ENCODE measurements at places on chromosomes 2 and 18.

- no peak for DNase-seq
Measured at GRCh38 chr2:207539470-207539869, 9.7 kb downstream of the CREB1 start.

DNA sequence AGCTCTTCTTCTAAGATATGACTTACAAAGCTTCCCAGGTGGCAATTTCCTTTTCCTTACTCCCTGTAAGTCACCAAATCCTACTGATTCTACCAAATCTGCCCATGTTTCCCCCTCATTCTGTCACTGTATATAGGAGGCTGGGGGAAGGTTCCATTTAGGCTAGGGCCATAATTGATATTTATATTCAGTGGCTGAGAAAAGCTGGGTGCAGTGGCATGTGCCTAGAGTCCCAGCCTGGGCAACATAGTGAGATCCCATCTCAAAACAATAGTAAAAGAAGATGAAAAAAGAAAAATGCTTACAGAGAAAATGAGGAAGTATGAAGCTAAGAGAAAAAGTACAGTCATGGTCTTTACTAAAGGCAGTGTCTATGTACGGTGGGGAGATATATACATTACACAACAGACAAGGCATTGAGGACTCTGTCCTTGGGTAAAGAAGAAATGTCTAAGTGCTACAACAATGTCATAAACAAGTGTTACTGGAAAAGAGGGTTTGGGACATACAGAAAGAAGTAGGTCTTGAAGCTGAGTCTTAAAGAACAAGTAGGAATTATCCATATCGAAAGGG is 4.8 kb downstream of the CWC22 start:
- no peak for DNase-seq

DNA sequence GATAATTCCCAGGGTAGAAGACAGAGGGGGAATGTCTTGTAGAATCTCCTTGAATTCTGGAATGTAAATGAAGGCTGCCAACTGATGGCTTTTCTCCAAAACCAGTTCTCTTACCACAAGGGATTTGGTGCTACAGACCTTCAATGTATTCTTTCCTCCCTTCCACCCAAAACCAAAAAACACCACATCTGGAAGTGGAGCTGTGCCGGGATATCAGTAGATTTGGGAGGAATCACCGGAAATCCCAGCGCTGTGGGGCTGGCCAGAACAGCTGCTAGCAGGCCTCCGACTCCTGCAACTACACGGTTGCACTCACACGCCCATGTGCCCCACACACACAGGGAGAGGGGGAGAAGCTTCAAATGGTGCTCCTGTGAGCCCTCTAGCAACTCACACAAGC is 45.7 kb downstream of the RPL31 start:
- no peak for DNase-seq

DNA sequence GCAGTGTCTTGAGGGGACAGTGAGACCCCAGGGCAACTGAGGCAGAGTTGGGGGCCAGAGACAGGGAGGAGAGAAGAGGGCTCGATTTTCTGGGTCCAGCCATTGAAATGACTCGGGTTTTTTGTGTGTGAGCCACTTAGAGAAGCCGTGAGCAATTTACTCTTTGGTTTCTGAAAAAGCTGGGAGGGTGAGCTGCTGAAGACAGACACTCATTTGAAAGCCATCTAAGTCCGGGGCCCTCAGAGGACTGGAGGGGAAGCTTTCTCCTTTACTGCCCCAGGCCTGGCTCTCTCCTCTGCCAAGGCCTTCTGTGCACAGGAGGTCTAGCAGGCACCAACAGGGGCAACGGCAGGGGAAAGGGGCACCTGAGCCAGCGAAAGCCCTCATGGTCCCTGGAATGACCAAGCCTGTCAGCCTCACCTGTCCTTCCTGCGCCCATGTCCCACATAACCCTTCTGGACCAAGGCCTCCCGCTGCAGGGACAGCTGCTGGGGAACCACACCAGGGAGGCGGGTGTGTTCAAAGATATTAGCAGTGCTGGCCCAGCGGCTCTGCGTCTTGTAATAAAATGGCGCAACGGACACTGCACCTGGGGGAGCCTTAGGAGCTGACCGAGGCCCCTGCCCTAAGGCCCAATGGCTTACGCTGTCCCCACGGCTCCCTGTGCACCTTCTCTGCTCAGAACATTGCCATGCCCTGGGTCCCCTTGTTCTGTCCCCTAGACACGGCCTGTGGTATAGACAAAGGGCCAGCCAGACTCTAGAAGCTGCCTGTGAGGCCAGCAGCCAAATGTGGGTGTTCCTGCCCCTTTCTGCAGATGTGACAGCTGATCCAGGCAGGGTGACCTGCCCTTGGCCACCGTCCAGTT is 45.8 kb downstream of the HS6ST1 start:
- no peak for DNase-seq

GRCh38 chr2:47964722-47965434 is 58.6 kb upstream of the FBXO11 start:
- DNase-seq = no peak

GRCh38 chr2:39455826-39456225 is 18.7 kb upstream of the MAP4K3 start:
- DNase-seq = no peak

GRCh38 chr2:18404708-18405107 is 155.7 kb downstream of the RDH14 start:
- DNase-seq = no peak

DNA sequence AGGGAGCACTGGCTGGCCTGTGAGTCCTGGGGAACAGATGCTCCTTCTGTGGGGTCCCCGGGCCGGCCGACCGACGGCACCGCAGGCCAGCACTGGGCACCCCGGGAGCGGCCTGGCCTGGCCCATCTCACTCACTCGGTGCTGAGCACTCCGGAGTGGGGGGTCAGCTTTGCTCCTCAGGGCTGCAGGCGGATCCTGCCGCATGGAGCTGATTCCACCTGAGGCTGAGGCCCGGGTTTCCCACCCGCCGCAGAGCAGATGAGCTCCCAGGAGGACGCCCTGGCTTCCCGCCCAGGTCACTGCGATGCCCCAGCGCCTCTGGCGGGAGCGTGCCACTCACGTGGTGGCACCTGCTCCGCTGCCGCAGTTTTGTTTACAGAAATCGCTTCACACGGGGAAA is 418.6 kb downstream of the GALR1 start:
- no peak for DNase-seq

- DNase-seq = no peak
Measured at GRCh38 chr2:83967854-83968253, 491.2 kb downstream of the SUCLG1 start.

- no peak for DNase-seq
Measured at GRCh38 chr18:61876899-61877298, 15.9 kb downstream of the RNF152 start.

GRCh38 chr2:42965196-42965595 is 172.8 kb upstream of the HAAO start:
- DNase-seq = no peak

DNA sequence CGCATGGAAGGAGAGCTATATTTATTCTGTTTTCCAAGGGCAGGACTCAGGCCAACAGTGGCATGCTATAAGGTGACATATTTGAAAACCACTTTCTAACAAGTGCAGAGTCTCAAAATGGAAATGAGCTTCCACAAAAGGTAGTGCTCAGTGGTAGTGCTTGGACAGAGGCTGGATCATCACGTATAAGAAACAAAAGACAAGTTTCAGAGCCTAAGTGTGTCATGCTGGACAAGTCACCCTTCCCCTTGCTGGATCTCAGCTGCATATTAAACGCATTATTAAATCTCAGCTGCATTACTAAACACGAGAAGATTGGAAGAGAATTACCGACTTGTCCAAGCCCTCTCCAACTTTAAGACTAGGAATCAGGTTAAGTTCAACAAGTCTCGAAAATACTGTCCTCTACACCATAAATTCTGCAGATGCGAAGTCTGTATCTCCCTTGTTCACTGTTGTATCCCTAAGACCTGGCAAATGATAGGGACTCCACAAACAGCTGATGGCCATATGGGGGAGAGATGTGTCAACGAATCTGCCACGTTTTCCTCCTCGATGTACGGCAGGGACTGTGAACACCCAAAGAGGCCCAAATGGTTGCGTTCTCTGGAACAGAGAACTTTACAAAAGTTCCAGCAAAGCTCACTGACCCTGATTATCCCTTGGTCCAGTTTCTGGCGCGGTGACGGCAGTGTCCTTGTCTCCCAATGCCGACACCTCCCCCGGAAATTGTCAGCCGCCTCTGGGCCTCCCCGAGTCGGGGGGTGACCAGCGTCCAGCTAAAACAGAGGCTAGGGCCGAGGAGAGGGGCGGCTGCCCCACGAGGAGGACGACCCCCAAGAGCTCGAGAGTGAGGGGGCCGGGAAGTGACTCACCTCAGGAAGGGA is 611 bp downstream of the NOL10 start:
- DNase-seq = no peak

DNA sequence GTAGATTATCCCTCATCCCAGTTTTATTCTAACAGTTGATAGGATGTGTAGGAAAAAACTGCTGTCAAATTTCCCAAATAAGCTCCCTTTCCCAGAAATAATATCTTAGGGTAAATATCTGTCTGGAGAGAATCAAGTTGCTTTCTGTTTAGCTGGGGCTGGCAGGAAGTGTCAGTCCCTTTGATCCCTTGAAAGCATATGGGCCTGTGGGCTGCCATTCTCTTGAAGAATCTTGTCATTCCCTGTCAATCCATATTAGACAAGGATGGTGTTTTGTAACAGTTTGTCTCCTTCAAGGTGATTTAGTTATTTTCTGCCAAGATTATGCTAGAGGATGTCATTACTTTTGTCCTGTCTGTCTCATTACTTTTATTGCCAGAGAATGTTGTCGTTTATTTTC is 37.1 kb upstream of the UBE2E3 start:
- no peak for DNase-seq

- no peak for DNase-seq
Measured at GRCh38 chr18:49892148-49892924, 79.0 kb upstream of the ACAA2 start.

DNA sequence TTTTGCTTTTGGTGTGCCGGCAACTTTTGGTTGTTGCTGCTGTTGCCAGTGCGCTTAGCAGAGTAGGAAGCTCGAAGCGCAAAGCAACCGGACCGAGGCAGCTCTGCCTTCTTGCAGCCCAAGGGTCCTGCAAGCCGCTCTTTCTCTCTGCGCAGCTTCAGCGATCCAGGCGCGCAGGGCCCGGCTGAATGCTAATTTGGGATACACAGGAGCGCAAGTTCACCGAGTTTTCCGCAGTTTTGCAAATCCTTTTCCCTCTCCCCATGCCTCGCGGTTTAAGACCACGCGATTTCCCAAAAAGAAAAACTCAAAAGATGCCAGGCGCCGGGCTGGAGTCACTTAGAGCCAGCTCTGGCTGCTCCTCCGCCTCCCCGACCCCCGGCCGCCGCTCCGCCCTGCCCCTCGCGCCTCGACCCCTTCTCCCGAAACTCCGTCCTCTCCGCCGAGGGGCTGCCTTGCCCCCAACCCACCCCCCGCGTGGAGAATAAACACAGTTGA is 13.5 kb upstream of the SIX3 start:
- no peak for DNase-seq

DNA sequence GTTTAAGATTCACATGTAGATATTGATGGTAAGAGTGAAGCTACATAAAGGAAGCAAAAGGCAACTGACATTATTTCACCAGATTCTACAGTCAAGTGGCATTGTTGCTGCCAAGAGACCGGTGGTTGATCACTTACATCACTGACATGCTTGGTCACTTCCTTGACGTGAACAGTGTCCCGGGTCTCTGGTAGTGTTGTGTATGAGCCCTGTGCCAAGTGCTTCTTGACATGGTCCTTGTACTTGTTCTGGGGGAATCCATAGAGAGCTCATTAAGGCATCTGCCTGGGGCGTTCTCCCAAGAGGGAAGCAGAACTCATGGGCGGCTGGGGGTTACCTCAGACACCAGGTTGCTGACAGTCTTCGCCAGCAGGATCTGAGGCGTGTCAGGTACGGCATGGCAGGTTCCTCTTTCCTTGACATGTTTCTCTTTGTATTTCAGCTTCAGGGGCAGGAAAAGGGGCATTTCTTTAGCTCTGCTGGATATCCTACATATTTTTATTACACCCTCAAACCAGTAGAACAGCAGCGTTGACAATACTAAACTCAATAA is 116.2 kb downstream of the RIF1 start:
- no peak for DNase-seq

GRCh38 chr2:26460613-26461031 is 17.3 kb downstream of the OTOF start:
- DNase-seq = no peak

- DNase-seq = no peak
Measured at GRCh38 chr2:213150315-213151097, 906 bp downstream of the IKZF2 start.

GRCh38 chr2:39715095-39715494 is 49.4 kb downstream of the TMEM178A start:
- DNase-seq = no peak

GRCh38 chr18:33696332-33697162 is 118.5 kb downstream of the ASXL3 start:
- no peak for DNase-seq
